ENCODE measurements at places on chromosomes 2 and 18. TPM values are rescaled to one million over a fixed set of nuclear protein-coding genes. Genes with fewer than 3 reads are reported as not detected.

GRCh38 chr2:35415282-35415681, 940.3 kb upstream of the CRIM1 start:
- DNase-seq, result no peak

Gene LRRFIP1
- polyA plus RNA-seq, result 129 TPM

- no peak for DNase-seq
Observed at GRCh38 chr2:164127971-164128527, 392.2 kb upstream of the FIGN start.

- no peak for DNase-seq
Observed at GRCh38 chr2:54103454-54104314, 11.7 kb upstream of the ACYP2 start.

Gene ADAM23
- 7.6 TPM for polyA plus RNA-seq

Gene MZT2A
- 54.4 TPM for polyA plus RNA-seq

GRCh38 chr2:130190237-130190636, 8.0 kb downstream of the TUBA3E start:
- no peak for DNase-seq

Gene FBLN7
- polyA plus RNA-seq, result 15.1 TPM

DNA sequence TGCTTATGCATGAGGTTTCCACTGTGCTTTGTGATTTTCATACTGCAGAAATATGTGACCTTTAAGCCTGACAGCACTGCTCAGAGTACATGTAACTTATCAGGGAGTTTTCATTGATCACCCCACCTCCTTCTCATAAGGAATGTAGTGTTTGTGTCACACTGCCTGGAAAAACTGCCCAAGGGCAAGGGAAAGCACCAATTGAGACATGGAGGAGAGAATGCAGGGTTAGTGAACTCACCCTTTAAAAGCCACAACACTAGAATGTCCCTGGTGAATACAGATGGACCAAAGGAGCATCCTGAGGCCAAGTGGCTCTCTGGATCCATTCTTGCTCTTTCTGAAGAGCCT, 147.2 kb upstream of the SPATS2L start:
- no peak for DNase-seq

DNA sequence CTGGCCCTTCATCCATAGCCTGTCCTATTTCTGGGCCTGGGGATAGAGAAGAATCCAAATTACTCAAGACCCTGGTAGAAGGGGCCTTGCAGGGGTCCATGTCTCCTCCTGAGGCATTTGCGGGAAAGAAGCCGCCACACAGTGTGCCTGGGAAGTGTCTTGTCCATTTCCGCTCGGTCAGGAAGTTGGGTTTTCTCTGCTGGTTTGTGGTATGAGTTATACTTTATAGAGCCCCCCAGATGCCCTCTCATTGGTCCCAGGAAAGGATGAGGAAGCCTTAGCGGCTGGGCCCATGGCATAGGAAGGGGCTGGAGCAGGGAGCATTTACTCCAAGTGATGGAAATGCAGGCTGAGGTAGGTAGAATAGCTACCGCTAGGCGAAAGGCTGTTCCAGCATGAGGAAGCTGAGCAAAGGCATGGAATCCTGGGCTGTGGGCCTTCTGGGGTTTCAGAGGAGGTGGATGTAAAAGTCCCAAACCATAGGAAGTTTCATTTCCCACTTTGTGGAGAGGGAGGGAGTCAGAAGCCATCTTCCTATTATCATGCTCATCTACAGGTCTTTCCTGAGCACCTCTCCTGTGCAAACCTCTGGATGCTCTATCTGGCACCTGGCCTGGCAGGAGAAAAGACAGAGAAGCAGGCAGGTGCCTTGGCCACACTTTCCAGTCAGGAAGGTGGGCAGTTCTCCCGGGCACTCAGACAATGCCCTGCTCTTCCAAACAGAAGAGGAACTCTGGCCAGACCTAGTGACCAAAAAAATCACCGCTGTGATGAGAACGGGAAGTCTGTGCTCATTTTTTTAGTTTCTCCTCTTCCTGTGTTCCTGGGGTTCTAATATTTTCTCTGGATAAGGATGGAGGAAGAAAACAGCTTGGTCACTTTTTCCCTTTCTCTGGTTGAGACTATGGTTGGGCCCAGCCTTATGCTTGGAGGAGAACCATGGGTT, 2.6 kb upstream of the CD207 start:
- no peak for DNase-seq

DNA sequence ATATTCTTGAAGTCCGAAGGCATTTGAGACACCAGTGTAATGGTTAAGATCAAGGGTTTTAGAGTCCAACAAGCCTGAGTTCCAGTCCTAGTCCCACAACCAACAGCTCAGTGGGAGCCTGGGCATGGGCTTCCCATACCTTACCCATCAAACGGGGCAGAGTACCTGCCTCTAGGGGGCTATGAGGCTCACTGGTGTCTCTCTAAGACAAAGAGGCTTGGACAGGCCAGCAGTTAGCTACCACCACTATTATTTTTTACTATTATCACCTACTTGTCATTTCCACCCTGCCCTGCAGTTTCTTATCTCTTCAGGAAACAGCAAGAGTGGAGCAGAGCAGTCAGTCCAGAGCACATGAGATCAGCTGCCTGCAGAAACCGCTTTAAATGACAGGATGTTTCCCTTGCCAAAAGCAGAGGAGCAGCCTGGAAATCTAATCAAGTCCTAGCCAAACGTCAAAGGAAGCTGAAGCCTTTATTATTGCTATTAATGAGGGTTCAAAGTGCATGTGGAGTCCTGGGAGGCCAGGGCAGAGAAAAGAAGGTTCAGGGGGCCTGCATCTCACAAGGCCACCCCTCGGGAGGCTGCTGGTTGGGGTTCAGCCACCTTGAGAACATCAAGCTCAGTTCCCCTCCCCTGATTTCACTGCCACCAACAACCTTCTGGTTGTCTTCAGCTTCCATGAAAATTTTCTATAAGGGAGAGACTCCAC, 66.6 kb downstream of the STPG4 start:
- DNase-seq, result peak; percentile 80

DNA sequence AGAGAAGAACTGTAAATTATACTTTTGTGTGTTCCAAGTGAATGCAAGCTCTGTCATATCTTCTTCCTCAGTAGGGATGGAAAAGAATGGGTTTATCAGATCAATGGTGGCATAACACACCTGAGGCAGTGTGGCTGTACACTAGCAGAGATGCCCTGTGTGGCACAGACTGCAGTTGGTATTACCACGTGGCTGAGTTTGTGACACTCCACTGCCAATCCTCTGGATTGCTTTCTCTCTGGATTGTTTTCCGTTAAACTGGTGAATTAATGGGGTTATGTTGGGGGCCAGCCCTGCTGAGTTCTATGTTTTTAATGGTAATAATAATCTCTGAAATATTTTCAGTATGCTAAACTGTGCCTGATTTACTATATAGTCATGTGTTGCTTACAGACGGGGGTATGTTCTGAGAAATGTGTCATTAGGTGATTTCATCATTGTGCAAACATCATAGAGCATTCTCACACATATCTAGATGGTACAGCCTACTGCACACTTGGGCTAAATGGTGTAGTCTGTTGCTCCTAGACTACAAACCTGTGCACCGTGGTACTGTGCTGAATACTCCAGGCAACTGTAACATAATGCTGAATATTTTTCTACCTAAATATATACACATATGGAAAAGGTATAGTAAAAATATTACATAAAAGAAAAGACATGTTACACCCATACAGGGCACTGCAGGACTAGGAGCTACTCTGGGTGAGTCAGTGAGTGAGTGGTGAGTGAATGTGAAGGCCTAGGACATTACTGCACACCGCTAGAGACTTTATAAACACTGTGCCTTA, 84.7 kb upstream of the ST6GAL2 start:
- no peak for DNase-seq

Measured in right lung (tissue), 10 donors.